Mucosa of descending colon (tissue), 3 donors: ENCODE measurements at places on chromosomes 7 and 10.

GRCh38 chr10:112696592-112696991 lies 249.6 kb downstream of the VTI1A start:
- DNase-seq, result no peak

GRCh38 chr10:107022600-107023354 lies 141.7 kb downstream of the SORCS1 start:
- DNase-seq, result no peak

DNA sequence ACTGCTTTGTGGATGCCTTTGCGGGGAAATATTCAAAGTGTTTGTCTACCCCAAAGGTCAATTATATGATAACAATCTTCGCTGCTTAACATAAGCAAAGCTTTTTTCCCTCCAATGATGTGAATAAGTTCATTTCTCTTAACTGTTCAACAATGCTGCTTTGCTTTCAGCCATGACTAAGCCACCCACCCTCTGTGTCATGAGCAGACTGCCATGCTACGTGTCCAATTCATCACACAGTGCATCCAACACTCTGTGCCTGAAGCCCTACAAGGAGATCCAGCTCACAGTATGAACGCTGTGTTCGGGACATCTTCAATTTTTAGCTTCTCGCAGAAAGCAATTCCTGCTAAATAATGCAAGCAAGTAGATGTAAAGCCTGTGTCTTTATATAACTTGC lies 5.7 kb upstream of the TAS2R40 start:
- no peak for DNase-seq

DNA sequence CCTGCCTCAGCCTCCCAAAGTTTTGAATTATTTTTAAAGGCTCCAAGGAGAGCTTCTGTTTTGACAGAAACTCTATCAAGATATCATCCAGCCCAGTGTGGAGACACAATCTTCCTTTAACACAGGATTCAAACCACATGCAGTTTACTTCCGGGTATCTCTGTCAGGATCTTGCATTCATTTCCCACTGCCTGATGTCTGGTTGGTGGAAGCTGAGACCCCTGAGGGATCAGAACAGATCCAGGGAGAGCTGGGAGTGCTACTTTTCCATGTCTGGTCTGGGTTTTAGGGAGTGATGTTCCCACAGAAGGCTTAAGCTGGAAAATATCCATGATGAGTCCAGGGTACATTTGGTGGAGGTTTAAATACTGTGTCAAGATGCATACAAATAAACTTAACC lies 16.7 kb downstream of the PTPRE start:
- no peak for DNase-seq

DNA sequence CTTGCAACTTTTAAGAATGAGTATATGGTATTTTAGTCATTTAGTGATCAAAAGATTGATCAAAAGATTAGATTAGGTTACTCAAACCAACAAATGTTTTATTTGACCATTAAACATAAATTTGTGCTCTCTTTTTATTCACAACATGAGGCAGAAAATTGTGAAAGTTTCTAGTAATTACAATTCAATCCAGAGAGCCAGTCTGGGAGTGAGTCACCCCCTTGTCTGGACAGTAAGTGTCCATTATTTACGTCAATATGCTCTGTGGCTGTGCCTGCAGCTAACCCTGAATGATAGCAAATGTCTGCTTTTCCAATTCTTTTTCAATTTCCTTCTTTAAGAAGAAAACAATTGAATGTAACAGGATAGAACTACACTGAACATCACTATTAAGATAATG lies 27.9 kb downstream of the GNG11 start:
- no peak for DNase-seq

DNA sequence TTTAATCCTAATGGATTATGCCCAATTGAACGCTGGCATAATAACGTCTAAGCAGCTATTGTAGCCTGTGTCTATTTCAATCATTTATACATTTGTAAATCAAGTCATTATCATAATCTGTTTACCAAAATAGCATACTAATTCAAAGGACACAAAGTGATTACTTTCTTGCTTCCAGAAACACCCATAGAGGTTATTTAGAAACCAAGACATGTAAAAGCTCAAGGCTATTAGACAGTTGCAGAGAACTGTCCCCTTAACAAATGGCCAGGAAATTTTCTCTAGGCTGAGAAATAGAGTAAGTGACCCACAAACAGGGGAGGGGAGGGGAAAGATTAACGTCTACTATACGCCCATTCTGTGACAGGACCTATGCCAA lies 455.7 kb downstream of the PARD3 start:
- no peak for DNase-seq

- DNase-seq, result no peak
These were observed 167.2 kb downstream of the CDC14C start for GRCh38 chr7:49091519-49091918.
